Neural progenitor cell (in vitro differentiated cells): ENCODE measurements at places on chromosomes 2 and 18. TPM values are rescaled to one million over a fixed set of nuclear protein-coding genes. Genes with fewer than 3 reads are reported as not detected.

The MAP2 gene
- 95.0 and 102 TPM in 2 replicates for total RNA-seq

The CD8A gene
- total RNA-seq, result 0.03 and 0.34 TPM in 2 replicates

The MSTN gene
- 0.54 TPM in 1 of 2 replicates, not detected in the other for total RNA-seq

DNA sequence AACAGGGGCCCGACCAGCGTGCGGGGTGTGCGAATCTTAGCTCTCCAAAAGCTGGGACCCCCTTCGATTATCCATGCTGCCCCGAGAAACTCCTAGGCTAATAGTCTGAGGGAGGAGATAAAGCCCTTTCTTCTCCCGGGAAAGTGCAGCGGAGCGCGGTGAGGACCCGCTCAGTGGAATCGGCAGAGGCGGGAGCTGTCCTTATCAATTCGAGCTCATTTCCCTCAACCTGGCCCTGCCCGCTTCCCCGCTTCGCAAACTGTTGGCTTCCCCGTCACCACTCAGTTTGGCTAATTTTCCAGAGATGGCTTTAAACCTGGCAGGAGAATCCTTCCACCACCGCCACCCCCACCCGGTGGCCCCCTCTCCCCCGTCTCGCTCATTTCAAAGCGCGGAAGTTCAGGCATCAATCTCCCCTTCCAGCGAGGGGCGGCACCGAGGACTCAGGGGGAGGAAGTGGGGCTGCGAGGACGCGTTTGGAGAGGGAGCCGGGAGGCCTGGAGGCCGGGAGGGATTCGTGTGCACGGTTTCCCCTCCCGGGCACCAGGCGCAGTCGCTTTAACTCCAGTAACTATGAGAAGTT lies 1.6 kb downstream of the KLHL14 start:
- H3K27ac ChIP-seq, result no peak overlapping the region
- H3K36me3 ChIP-seq, result no peaks in the 10 kb centered on the region
- peaks cover 76% of the 10 kb centered on the region for H3K27me3 ChIP-seq

DNA sequence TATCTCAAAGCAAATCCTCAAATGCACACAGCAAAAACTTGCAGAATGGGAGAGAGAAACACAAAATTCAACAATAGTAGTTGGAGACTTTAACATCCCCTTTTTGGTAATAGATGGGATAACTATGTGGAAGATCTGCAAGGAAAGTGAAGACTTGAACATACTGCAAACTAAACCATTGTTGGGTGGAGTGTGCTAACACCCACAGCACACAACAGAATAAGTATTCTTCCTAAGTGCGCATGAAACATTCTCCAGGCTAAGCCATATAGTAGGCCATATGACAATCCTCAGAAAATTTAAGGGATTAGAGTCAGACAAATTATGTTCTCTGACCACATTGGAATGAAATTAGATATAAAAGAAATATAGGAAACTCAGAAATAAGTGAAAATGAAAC lies 230.6 kb downstream of the FBXO15 start:
- H3K27ac ChIP-seq, result no peak overlapping the region
- DNase-seq, result no peak
- H3K4me3 ChIP-seq, result no peak overlapping the region
- H3K36me3 ChIP-seq, result no peaks in the 10 kb centered on the region
- H3K4me1 ChIP-seq, result no peaks in the 10 kb centered on the region
- no peaks in the 10 kb centered on the region for H3K27me3 ChIP-seq

DNA sequence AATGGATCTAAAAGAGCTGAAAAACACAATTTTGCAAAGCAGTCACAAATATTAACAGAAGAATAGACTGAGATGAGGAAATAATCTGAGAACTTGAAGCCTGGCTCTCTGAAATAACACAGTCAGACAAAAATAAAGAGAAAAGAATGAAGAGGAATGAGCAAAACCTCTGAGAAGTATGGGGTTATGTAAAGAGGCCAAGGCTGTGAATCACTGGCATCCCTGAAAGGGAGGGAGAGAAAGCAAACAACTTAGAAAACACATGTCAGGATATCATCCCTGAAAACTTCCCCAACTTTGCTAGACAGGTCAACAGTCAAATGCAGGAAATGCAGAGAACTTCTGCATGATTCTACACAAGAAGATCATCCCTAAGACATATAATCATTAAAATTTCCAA lies 73.5 kb upstream of the LHCGR start:
- H3K4me3 ChIP-seq, result no peak overlapping the region
- H3K36me3 ChIP-seq, result no peaks in the 10 kb centered on the region
- DNase-seq, result no peak
- no peaks in the 10 kb centered on the region for H3K27me3 ChIP-seq
- no peak overlapping the region for H3K27ac ChIP-seq
- H3K4me1 ChIP-seq, result no peaks in the 10 kb centered on the region
